Activated naive CD4-positive, alpha-beta T cell treated with anti-CD3 and anti-CD28 coated beads, Interleukin-2, amount 10 ng/mL, durations not matched to agents 5 hours and 36 hours (primary cell): ENCODE measurements at places on chromosomes 1 and 21. TPM values are rescaled to one million over a fixed set of nuclear protein-coding genes. Genes with fewer than 3 reads are reported as not detected.

The GOLT1A gene
- not detected for total RNA-seq

The SH2D1B gene
- total RNA-seq: not detected

The MTARC1 gene
- total RNA-seq: not detected

The LIN28A gene
- not detected for total RNA-seq

The FCER1G gene
- total RNA-seq: 2.9 TPM

The GPX7 gene
- total RNA-seq: 30.4 TPM

The FAM229A gene
- 11.4 TPM for total RNA-seq

The MARCKSL1 gene
- total RNA-seq: 58.5 TPM

The STYXL2 gene
- total RNA-seq: not detected

The TDRD5 gene
- total RNA-seq: not detected

The S100B gene
- 0.36 TPM for total RNA-seq

The TNFRSF18 gene
- total RNA-seq: 7.6 TPM

The SRM gene
- 68.2 TPM for total RNA-seq

The TAS1R3 gene
- total RNA-seq: 1.1 TPM

The TRAF3IP3 gene
- 463 TPM for total RNA-seq

The DMRTA2 gene
- not detected for total RNA-seq

The DAB1 gene
- 0.94 TPM for total RNA-seq

The LCE1E gene
- not detected for total RNA-seq

The INAVA gene
- not detected for total RNA-seq

The TTC22 gene
- total RNA-seq: 8.7 TPM

The CAP1 gene
- total RNA-seq: 718 TPM

The LY9 gene
- total RNA-seq: 76.3 TPM

The LMX1A gene
- not detected for total RNA-seq

The PALMD gene
- not detected for total RNA-seq

The TNFRSF8 gene
- 1.7 TPM for total RNA-seq

The ACKR1 gene
- not detected for total RNA-seq

The GPR61 gene
- 0.50 TPM for total RNA-seq

The FMO1 gene
- not detected for total RNA-seq

The SLAMF7 gene
- total RNA-seq: 8.2 TPM

The SPRR2E gene
- total RNA-seq: not detected

The ADORA1 gene
- not detected for total RNA-seq

The PHTF1 gene
- 12.5 TPM for total RNA-seq

The PAQR6 gene
- 4.7 TPM for total RNA-seq

The LMOD1 gene
- not detected for total RNA-seq

The CRP gene
- total RNA-seq: not detected

The TTC24 gene
- 1.9 TPM for total RNA-seq

The TMEM52 gene
- 0.48 TPM for total RNA-seq

The CD48 gene
- total RNA-seq: 401 TPM

The ITLN1 gene
- total RNA-seq: not detected

The SERTAD4 gene
- total RNA-seq: not detected
